ENCODE measurements at places on chromosomes 11 and 22. TPM values are rescaled to one million over a fixed set of nuclear protein-coding genes. Genes with fewer than 3 reads are reported as not detected.

DNA sequence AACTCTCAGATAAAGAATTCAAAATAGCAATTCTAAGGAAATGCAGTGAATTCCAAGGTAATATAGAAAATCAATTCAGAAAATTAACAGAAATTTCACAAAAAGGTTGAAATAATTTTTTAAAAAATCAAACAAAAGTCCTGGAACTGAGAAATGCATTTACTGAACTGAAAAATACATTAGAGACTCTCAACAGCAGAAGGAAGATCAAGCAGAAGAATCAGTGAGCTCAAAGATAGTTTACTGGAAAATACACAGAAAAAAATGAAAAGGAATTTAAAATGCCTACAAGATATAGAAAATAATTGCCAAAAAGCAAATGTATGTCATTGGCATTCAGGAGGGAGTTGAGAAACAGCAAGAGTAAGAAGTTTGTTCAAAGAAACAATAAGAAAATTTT, 107.3 kb downstream of the BUD13 start:
- H3K4me1 ChIP-seq, result no peaks in the 10 kb centered on the region
- no peak overlapping the region for H3K27ac ChIP-seq
- no peak for DNase-seq
- peaks cover 38% of the 10 kb centered on the region for H3K27me3 ChIP-seq

- no peak overlapping the region for H3K4me3 ChIP-seq
- H3K36me3 ChIP-seq, result no peaks in the 10 kb centered on the region
- H3K4me1 ChIP-seq, result peaks cover 13% of the 10 kb centered on the region
- H3K27ac ChIP-seq, result peak overlapping the region; percentile 74
- no peak for DNase-seq
Observed at GRCh38 chr11:538431-539051, 1.2 kb downstream of the LRRC56 start.

GRCh38 chr11:65493367-65494176, 5.3 kb upstream of the MALAT1 start:
- peak overlapping the region; percentile 32 for H3K27ac ChIP-seq
- no peak for DNase-seq
- H3K4me3 ChIP-seq, result no peak overlapping the region
- peaks cover 38% of the 10 kb centered on the region for H3K4me1 ChIP-seq
- no peaks in the 10 kb centered on the region for H3K36me3 ChIP-seq

- H3K36me3 ChIP-seq, result peaks cover 4% of the 10 kb centered on the region
- no peaks in the 10 kb centered on the region for H3K27me3 ChIP-seq
- no peak overlapping the region for H3K4me3 ChIP-seq
- no peaks in the 10 kb centered on the region for H3K4me1 ChIP-seq
- DNase-seq, result no peak
Observed at GRCh38 chr11:68173926-68174325, 39.2 kb downstream of the KMT5B start.

DNA sequence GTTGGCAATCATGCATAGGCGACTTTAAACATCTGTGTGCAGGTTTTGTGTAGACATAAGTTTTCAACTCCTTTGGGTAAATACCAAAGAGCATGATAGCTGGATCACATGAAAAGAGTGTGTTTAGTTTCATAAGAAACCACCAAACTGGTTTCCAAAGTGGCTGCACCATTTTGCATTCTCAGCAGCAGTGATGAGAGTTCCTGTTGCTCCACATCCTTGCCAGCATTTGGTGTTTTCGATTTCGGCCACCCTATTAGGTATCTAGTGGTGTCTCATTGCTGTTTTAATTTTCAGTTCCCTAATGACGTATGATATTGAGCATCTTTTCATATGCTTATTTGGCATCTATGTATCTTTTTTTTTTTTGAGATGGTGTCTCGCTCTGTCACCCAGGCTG, 62.8 kb upstream of the CCND1 start:
- peaks cover 42% of the 10 kb centered on the region for H3K27me3 ChIP-seq
- H3K4me3 ChIP-seq, result no peak overlapping the region
- no peak overlapping the region for H3K27ac ChIP-seq

DNA sequence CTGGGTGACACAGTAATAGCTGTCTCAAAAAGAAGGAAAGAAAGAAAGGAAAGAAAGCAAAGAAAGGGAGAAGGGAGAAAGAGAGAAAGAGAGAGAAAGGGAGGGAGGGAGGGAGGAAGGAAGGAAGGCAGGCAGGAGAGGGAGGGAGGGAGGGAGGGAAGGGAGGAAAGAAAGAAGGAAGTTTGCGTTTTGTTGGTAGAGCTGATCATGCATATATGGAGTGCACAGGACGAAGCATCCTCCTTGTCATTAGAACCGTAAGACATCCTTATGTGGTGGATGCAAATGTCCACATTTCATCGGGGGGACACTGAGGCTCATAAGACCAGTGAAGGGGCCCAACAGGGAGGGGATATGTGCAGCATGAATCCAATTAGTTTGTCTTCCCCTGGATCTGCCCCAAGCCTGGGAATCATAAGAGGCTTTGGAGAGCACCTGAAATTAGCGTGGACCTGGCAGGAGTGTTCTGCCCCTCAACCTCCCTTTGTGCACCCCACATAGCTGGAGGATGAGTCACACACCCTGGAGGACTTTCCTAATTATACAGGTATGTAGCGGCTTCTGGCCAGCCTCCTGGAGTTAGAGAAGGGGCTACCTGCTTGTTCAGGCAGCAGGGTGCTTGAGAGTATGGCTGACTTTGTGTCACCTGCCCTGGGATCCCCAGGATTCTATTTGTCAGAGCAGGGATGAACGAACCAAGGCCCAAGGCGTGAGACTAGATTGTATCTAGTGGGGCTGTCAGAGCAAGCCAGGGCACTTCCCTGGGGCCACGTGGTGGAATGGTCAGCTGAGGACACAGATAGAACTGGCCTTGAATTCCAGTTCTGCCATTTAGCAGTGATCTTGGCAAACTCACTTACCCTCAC, 119.7 kb upstream of the CD82 start:
- peaks cover 21% of the 10 kb centered on the region for H3K27me3 ChIP-seq
- peaks cover 2% of the 10 kb centered on the region for H3K36me3 ChIP-seq
- H3K4me3 ChIP-seq, result no peak overlapping the region
- H3K4me1 ChIP-seq, result peaks cover 4% of the 10 kb centered on the region
- H3K27ac ChIP-seq, result no peak overlapping the region

GRCh38 chr11:8813658-8814057, 97.3 kb upstream of the AKIP1 start:
- peaks cover 32% of the 10 kb centered on the region for H3K27me3 ChIP-seq
- no peak overlapping the region for H3K4me3 ChIP-seq
- DNase-seq, result no peak
- no peaks in the 10 kb centered on the region for H3K36me3 ChIP-seq
- H3K27ac ChIP-seq, result no peak overlapping the region

DNA sequence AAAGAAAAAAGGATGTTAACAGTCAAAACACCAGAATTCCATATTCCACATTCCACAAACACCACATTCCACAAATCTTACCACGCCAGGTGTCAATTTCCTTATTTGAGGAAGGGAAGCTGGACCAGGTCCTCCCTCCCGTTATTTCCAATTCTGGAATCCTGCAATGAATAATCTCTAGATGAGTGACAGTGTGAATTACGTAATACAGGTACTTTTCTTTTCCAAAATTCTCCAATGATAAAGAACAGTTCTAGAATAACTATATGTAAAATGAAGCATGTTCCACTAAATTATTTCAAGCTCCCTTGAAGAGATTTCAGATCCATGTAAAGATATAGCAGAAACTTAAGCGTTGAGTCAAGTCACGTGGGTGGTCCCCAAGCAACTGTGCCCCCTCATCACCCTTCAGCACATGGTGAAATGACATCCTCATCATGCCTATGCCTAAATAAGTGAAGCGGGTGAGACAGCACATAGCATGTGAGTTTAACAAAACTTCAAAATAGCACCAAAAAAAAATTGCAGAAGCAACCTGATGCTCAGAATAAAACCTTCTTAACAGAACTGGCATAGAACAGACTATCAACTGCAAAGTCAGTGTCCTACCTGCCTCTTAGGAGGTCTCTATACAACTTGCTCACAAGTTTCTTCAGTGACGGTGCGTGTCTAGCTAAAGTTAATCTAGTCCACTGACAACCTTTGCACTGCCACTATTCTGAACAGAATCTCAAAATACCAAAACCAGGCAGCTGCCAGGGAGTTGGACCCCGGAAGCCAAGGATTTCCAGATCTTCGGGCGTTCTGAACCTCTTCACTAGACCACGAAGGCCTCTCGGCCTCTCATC, 876 bp downstream of the NFRKB start:
- peak overlapping the region; percentile 83 for H3K27ac ChIP-seq
- H3K27me3 ChIP-seq, result no peaks in the 10 kb centered on the region
- peak overlapping the region; percentile 91 for H3K4me3 ChIP-seq
- peaks cover 6% of the 10 kb centered on the region for H3K36me3 ChIP-seq
- H3K4me1 ChIP-seq, result peaks cover 30% of the 10 kb centered on the region
- no peak for DNase-seq

GRCh38 chr11:69008737-69009440, 4.2 kb downstream of the MRGPRF start:
- peaks cover 5% of the 10 kb centered on the region for H3K36me3 ChIP-seq
- no peak for DNase-seq
- H3K27ac ChIP-seq, result no peak overlapping the region
- peaks cover 5% of the 10 kb centered on the region for H3K4me1 ChIP-seq
- no peak overlapping the region for H3K4me3 ChIP-seq
- H3K27me3 ChIP-seq, result peaks cover 25% of the 10 kb centered on the region

DNA sequence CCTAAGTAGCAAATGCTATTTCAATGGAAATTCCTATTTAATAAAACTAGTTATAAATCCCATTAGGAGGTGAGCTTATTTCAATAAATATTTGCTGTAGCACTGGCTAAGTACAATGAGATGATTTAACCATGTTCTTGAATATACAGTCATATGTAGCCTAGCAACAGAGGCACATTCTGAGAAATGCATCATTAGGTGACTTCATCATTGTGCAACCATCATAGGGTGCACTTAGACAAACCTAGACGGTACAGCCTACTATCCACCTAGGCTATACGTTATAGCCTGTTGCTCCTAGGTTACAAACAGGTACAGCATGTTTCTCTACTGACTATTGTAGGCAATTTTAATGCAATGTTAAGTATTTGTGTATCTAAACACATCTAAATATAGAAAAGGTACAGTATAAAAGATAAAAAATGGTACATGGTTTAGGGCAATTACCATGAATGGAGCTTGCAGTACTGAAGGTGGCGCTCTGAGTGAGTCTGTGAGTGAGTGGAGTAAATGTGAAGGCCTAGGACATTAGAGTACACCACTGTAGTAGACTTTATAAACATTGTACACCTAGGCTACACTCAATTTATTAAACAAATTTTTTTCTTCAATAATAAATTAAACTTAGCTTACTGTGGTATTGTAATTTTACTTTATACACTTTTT, 350.1 kb downstream of the CASP12 start:
- no peak overlapping the region for H3K27ac ChIP-seq
- DNase-seq, result no peak
- H3K27me3 ChIP-seq, result no peaks in the 10 kb centered on the region
- no peaks in the 10 kb centered on the region for H3K36me3 ChIP-seq
- no peak overlapping the region for H3K4me3 ChIP-seq
- peaks cover 8% of the 10 kb centered on the region for H3K4me1 ChIP-seq

- H3K4me1 ChIP-seq, result peaks cover 14% of the 10 kb centered on the region
- H3K36me3 ChIP-seq, result peaks cover 15% of the 10 kb centered on the region
- peaks cover 68% of the 10 kb centered on the region for H3K27me3 ChIP-seq
- DNase-seq, result no peak
- H3K27ac ChIP-seq, result no peak overlapping the region
- H3K4me3 ChIP-seq, result peak overlapping the region; percentile 98
Observed at GRCh38 chr11:66728038-66728692, 851 bp downstream of the SPTBN2 start.

- H3K27me3 ChIP-seq, result no peaks in the 10 kb centered on the region
- peak overlapping the region; percentile 51 for H3K27ac ChIP-seq
- no peaks in the 10 kb centered on the region for H3K36me3 ChIP-seq
- H3K4me1 ChIP-seq, result peaks cover 35% of the 10 kb centered on the region
Observed at GRCh38 chr22:19103880-19104821, 18.1 kb downstream of the DGCR2 start.

DNA sequence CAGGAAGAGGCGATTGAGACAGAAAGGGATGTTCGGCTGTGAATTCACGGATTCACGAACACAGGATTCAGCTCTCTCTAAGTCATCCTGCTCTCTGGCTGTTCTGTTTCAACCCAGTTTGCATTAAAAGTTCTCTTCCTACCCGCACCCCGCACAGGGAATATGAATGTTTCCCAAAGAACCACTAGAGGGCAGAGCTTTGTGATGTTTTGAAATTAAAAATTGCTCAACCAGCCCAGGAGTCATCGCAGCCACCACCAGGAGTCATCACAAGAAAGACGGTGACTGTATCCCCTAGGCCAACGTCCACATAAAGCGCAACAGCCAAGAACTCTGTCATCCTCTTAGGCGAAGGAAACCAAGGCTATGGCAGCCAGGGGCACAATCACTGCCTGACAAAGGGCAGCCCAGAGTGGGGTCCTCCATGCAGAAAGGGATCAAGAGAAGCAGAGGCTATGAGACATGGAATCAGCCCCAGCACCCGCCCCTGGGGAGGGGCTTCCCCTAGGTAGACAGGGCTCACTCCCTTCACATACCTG, 122.4 kb downstream of the WT1 start:
- H3K36me3 ChIP-seq, result no peaks in the 10 kb centered on the region
- H3K4me3 ChIP-seq, result no peak overlapping the region
- no peak for DNase-seq
- H3K27me3 ChIP-seq, result peaks cover 40% of the 10 kb centered on the region

DNA sequence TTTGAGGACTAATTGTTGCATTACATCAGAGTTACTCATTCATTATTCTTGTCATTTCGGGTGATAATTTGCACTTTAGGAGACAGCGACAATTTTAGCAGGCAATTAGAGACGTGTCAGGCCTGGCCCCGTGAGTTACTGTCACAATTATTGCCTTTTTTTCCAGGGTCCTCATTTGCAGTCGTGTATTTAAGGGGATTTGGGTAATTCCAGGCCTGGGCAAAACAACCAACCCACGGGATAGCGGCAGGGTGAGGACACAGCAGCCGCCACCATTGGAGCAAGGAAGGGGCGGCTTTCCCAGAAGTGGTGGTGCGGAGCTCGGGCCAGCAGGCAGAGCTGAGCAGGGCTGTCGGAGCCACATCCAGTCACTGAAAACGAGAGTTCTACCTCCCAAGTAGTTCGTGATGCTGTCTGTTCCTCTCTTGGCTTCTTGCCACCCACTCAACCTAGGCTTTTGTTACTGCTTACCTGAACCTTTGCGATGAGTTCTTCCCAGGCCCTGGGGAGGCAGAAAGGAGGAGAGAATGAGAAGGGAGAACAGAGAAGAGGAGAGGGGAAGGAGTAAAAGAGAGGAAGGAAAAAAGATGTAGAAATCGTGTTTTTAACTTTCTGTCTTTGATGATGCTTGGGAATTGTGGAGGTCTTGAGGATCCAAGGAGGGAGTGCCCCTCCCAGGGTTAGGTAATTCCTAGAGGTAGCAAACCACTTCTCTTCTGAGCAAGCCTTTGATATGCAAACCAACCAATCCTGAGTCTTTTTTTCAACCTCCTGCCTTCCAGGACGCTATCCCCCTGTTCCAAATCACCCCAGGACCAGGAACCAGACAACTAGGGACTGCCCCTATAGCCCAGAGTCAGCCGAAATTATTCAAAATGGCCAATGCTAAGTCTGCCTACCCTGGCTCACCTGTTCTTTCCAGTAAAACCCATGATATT, 236.1 kb downstream of the MIAT start:
- no peak for DNase-seq
- H3K36me3 ChIP-seq, result peaks cover 10% of the 10 kb centered on the region
- H3K4me1 ChIP-seq, result no peaks in the 10 kb centered on the region
- no peak overlapping the region for H3K4me3 ChIP-seq

APOA1 gene
- not detected for total RNA-seq

COX8A gene
- total RNA-seq, result 129 TPM

ARVCF gene
- total RNA-seq, result 1.3 TPM

RAB30 gene
- 47.7 TPM for total RNA-seq

LIF gene
- total RNA-seq, result 5.3 TPM

ESAM gene
- 30.5 TPM for total RNA-seq

PYGM gene
- 11.8 TPM for total RNA-seq

SAA4 gene
- total RNA-seq, result not detected

SCGB1A1 gene
- not detected for total RNA-seq

NFAM1 gene
- 0.55 TPM for total RNA-seq
